ENCODE measurements at places on chromosomes 13 and 19. TPM values are rescaled to one million over a fixed set of nuclear protein-coding genes. Genes with fewer than 3 reads are reported as not detected.

ZNF69 gene
- 3.1 TPM for polyA plus RNA-seq

- no peaks in the 10 kb centered on the region for H3K4me1 ChIP-seq
- no peak overlapping the region for H3K27ac ChIP-seq
- no peaks in the 10 kb centered on the region for H3K36me3 ChIP-seq
- no peak overlapping the region for H3K4me3 ChIP-seq
- no peak for DNase-seq
Measured at GRCh38 chr13:82370316-82370715, 1512.0 kb downstream of the SLITRK1 start.

SLC8A2 gene
- polyA plus RNA-seq, result not detected

DNA sequence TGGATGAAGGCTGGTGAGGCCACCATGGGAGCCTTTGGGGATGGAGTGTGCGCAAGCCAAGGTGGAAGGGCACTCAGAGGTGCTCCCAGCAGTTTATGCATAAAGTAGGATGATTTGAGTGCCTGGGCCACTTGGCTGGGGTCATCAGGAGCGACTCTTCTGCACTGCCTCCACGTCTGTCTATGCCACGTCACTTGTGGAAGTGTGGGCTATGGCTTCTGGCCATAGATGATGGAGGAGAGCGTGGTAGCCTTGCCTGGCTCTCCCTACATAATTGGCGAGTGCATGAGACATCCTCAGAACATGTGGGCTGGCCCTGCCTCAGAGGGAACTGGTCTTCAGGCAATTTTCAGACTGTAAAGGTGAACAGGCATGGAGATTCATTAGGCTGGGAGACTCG lies 182.9 kb downstream of the TEX29 start:
- no peak overlapping the region for H3K27ac ChIP-seq
- no peaks in the 10 kb centered on the region for H3K27me3 ChIP-seq
- no peaks in the 10 kb centered on the region for H3K36me3 ChIP-seq
- H3K4me3 ChIP-seq, result no peak overlapping the region

TGFBR3L gene
- polyA plus RNA-seq, result not detected
